ENCODE measurements at places on chromosomes 3 and 15. TPM values are rescaled to one million over a fixed set of nuclear protein-coding genes. Genes with fewer than 3 reads are reported as not detected.

The CAMK2N2 gene
- not detected for total RNA-seq

The CFAP100 gene
- not detected for total RNA-seq

The C2CD4B gene
- 1.2 TPM for total RNA-seq

The POLQ gene
- total RNA-seq = 0.68 TPM

The MUC20 gene
- 0.69 TPM for total RNA-seq

The CLDN1 gene
- total RNA-seq = not detected

The RLBP1 gene
- total RNA-seq = not detected

The SLCO3A1 gene
- total RNA-seq = 18.6 TPM

All from cardiac ventricle fibroblast (primary cell).